ENCODE measurements at places on chromosomes 1 and 21.

GRCh38 chr1:237711281-237711680 lies 179.4 kb downstream of the ZP4 start:
- no peak for DNase-seq

GRCh38 chr1:192939440-192939839 lies 119.7 kb downstream of the UCHL5 start:
- no peak for DNase-seq

DNA sequence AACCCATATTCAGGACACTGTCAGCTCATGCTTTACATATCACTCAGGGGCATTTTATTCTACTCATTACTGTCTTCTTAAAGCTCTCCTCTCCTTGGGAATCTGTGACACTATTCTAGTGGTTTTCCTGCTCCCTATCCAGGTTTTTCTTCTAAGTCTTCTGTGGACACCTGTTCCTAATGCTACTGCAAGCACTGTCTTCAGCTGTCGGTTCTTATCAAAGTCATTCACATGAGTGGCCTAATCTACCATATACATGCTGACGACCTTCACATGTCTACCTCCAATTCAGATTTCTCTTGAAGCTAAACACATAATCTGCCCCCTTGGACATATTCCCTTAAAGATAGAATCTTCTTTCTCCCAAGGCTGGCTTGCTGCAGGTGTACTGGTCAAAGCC lies 39.8 kb upstream of the PRRX1 start:
- no peak for DNase-seq

GRCh38 chr1:198272492-198272891 lies 115.7 kb downstream of the NEK7 start:
- DNase-seq, result no peak

DNA sequence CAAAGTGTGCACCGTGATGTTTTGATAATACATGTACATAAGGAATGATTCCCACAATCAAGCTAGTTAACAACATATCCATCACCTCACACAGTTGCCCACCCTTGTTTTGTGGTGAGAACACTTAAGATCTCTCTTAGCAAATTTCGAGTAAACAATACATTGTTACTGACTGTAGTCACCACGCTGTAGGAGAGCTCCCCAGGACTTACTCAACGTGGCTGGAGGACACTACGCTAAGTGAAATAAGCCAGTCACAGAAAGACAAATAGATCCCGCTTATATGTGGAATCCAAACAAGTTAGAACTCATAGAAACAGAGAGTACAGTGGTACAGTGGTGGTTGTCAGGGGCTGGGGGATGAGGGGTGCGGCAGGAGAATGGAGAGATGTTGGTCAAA lies 24.8 kb downstream of the GPR137B start:
- no peak for DNase-seq

GRCh38 chr1:171126504-171126903 lies 35.8 kb downstream of the FMO3 start:
- DNase-seq, result peak; percentile 63

GRCh38 chr1:64834734-64835133 lies 89.9 kb downstream of the RAVER2 start:
- no peak for DNase-seq

GRCh38 chr1:115466433-115466832 lies 128.4 kb upstream of the NGF start:
- DNase-seq, result no peak

- DNase-seq, result no peak
Measured at GRCh38 chr21:39972976-39973770, 105.9 kb downstream of the PCP4 start.

DNA sequence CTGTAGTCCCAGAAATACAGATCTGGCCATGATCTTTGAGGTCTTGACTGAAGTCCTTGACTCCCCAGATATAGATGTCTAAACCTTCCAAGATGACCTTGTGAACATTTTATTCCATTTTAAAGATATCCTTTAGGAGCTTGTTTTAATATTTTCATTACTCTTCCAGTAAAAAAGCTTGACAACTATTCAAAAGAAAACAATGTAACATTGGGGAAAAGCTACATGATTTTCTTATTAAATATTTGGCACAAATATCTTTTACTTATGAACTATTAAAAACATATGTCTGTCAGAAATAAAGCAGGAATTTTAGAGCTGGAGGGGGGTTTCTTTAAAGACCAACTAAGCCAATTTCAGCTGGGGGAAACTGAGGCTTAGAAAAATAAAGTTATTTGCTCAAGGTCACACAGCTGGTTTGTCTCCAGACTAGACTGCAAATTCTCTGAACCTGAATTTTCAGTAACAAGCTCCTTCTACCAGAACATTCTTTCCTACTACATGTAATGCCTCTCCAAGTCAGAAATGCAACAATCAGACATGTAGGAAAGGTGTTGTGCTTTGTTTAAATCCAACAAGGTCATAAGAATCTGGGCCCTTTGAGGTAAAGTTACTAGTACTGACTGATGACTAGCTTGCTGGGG lies 67.0 kb upstream of the PTCH2 start:
- DNase-seq, result no peak

GRCh38 chr1:224061436-224061835 lies 52.5 kb upstream of the FBXO28 start:
- no peak for DNase-seq

- peak; percentile 98 for DNase-seq
Measured at GRCh38 chr1:46247436-46248121, at the start of gene RAD54L. TSS of gene RAD54L (plus strand) at chr1:46247763. CDS start at chr1:46248406, 643 bp downstream.

- DNase-seq, result no peak
Measured at GRCh38 chr1:76374086-76374485, 299.5 kb downstream of the ST6GALNAC3 start.

- DNase-seq, result no peak
Measured at GRCh38 chr1:185053204-185053603, 7.8 kb downstream of the RNF2 start.

DNA sequence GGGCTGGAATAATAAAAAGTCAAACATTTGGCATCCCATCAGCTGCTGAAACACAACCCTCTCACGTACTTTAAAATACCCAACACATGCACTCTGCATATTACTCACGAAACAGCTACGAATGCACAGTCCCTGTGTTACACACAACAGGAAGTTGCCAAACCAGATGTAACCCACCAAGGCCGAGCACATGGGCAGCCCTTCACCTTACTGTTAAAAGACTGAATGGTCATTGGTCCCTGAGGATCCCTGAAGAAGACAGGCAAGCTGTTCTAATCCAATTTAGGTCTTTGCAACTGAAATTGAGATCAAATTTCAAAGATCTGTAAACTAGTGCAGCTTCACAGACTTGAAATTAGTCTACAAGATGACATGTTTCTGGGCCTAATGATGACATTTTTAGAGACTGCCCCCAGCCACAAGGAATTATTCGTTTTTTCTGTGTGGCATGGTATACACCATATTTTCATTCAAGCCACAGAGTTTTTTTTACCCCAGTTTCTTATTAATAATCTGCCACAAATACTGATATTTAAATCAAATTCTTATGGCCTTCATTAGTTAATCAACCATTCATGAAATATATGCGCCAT lies 25.6 kb upstream of the IER5 start:
- DNase-seq, result no peak
